ENCODE measurements at places on chromosomes 5 and 9.

GRCh38 chr9:134378901-134379338, 52.7 kb downstream of the RXRA start:
- no peak for DNase-seq

DNA sequence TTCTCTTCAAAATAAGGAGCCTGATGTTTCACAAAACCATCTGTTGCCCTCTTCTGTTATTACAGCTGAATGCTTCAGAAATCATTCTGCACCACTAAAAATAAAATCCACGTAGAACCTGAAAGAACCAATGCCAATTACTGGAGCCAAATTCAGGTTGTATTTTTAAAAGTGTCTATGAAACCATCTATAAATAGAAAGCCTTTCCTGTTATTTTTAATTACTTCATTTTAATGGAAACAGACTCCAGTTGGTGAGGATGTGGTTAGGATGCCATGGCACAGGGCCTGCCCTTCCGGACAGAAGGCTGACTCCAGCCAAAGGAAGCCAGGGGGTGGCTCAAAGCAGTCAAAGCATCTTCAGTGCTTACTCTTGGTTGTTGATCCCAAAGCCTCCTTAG, 119.8 kb downstream of the TENT4A start:
- DNase-seq = no peak

GRCh38 chr5:133461796-133462516, 150.4 kb downstream of the FSTL4 start:
- DNase-seq = no peak

GRCh38 chr5:34957857-34958690, 28.7 kb downstream of the DNAJC21 start:
- DNase-seq = peak; percentile 14

GRCh38 chr5:77311214-77311571, 100.7 kb downstream of the PDE8B start:
- DNase-seq = no peak

DNA sequence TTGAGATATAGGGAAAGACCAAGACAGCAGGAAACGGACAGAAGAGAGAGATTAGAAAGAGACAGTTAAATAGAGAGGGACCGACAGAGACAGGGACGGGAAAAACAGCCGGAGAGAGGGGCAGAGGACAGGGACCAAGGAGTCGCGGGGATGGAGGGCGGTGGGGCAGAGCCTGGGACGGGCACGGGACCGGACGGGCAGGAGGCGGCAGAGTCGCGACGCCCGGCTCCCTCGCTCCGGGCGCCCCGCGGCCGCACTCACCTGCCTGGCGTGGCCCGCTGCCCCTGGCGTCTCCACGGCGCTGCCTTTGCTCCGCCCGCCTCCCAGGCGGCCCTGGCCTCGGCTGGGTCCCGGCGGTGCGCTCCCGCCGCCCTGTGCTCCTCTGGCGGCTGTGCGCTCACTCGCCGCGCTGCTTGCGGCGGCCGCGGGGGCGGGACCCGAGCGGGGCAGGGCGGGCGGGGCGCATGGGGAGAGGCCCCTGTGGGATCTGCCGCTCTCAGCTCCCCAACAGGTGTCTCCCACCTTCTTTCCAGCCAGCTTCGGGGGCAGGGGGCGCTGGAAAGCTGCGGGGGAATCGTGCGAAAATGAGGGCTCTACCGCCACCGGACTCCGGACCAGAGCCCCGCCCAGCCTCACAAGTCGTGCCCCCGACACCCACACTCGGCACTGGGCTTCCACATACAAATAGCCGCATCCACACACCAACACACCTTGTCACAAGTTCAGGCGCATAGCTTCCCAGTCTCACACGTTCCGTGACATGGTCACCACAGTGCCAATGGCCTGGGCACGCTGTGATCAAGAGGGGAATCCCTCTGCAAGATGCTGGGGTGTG, at the start of gene ARID3C:
Gene ARID3C (minus strand): TSS at position 411 of the 835 bp plus-strand sequence. CDS start 1,052 bp downstream, outside the sequence.
- DNase-seq = no peak

GRCh38 chr5:6540111-6540827, 91.6 kb downstream of the UBE2QL1 start:
- DNase-seq = no peak
